ENCODE measurements at places on chromosomes 11 and 22. TPM values are rescaled to one million over a fixed set of nuclear protein-coding genes. Genes with fewer than 3 reads are reported as not detected.

Gene KRTAP5-10
- polyA plus RNA-seq, result not detected

Gene OSBP2
- polyA plus RNA-seq, result 0.66 TPM

DNA sequence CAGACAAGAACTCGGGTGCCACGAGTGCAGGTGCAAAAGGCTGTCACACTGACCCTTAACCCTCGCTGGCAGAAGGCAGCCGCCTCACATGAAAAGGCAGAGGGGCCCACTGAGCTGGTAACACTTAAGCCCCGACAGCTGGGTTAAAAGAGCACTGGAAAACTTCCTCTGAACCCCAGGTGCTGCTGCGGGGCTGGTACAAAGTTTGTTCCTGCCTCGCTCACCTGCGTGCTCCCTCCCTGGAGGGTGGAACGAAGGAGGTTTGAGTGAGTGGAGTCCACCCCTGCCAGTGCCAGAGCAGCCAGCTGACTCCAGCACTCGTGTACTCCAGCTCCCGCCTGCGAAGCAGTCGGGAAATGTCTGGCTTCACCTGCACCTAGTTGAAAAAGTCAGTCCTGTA is 12.6 kb downstream of the SULT4A1 start:
- no peak for DNase-seq

DNA sequence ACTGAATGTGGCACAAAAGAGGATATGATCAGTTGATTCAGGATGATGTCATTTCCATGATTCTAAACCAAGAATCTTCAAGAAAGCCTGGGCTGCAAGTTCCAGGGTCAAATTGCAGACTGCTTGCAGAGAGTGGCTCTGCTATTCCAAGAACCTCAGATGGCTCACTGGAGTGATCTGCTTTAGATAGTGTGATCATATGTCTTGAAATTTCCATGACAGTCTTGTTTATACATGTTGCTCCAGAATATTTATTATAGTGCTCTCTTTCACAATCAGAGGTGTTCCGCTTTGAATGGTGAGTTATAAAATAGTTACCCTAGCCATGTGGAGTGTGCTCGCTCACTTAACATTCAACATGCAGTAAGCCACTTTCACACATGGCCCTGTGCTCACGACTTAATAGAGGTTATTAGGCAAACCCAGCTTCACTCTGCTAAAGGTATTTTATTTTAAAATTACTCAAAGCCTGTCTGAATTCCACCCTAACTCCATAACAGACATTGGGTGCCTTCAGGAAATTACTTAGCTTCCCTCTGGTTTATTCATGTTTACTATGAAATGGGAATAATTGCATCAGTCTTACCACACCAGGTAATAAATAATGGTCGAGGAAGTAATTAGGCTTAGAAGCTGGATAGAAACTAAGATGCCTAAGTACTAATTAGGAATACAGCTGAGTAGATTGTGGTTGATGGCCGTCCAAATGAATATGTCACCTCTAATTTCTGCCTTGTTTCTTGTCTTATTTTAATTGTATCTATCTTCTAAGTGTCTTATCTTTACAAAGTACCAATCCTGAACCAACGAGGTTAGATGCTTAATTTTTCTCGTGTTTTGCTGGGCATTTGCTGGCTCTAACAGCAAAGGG is 187.9 kb downstream of the ETS1 start:
- DNase-seq, result no peak

DNA sequence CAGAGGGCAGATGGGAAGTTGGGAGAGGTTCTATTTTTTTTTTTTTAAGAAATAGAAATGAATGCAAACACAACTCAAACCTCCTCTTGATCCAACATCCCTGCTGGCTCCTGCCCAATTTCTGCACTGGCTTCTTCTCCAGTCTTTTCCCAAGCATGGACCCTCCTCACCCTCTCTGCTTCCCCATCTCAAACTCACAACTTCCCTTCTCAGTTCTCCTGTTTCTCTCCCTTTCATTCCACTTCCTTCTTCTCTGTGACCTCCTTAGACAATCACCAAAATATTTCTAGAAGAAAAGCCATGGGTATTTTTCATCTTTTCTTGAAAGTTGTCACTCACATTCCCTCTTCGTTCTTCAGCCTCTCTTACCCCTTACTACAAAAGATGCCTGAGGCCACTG is 85.2 kb upstream of the VPREB1 start:
- no peak for DNase-seq

Gene BDNF
- not detected for polyA plus RNA-seq

DNA sequence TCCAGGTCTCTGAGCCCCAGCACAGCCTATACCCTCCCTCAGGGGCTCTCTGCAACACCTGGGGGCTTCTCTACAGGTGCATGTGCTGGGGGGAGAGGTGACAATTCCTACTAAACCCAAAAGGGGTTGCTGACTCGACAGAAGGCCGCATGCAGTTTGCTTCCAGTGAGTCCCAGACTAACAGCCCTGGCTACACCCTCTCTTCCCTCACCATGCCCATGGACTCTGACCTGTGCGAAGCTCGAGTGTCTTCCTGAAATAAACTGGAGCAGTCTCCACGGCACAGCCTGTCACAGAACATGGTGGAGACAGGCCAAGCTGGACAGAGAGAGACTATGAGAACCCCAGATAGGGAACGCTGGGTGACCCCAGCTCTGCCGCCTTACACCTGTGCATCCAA is 16.6 kb downstream of the PLEKHA7 start:
- no peak for DNase-seq

DNA sequence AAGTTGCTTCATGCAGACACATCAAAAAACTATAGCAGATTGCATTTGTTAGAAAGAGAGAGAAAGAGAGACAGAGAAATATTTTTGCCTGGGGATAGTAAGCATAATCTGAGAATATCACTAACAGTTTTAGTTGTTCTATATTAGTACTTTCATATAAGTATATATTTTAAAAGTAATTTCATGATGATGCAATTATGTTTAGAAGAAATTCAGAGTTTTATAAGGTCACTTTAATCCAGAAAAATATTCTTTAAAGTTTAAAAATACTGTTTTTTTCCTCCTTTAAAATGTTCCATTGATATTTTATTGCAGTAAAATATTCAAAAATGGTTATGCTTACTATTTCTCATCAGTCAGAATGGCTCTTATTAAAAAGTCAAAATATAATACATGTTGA is 86.8 kb upstream of the MTMR2 start:
- DNase-seq, result no peak

Gene IL18
- polyA plus RNA-seq, result 0.45 TPM

Gene KREMEN1
- polyA plus RNA-seq, result not detected

- no peak for DNase-seq
These were observed 90.0 kb downstream of the BCR start for GRCh38 chr22:23270212-23270733.

Gene OR52N4
- 10.3 TPM for polyA plus RNA-seq

DNA sequence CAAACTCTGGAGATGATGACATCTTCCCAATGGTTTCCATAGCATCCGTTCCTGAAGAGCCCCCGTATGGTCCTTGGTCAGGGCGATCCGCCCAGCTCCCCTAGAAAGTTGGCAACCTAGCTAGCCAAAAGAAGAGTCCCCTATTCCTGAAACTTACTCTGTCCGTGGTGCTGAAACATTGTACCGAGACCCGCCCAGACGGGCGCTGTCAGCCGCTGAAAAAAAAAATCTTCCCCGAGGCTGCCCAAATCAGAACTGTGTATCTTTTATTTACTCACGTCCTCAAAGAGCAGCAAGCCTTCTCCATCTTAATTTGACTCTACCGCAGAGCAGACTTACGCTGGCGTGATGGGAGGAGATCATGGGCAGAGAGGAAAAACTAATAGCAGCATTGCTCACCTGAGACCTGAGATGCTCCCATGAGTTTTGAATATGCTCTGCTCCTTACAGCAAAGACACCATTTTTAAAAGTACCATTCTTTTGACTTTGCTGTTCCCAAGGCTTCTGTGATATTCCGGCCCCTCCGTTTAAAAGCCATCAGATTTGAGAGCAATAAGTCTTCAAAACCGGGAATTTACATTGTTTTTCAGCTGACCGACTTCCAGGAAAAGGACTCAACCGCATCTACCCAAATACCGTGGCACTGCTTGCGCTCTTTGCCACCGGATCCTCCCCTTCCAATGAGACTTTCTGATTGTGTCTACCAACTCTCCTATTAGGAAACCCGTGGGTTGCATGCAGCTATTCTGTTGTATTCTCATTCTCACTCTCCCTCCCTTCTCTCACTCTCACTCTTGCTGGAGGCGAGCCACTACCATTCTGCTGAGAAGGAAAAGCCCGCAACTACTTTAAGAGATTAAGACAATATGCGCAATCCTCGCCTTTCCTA is at the start of gene SLC17A6:
TSS of gene SLC17A6 (plus strand) at position 786 of the 890 bp plus-strand sequence. CDS start 153 bp downstream, outside the sequence.
- DNase-seq, result no peak

GRCh38 chr11:130209128-130209932 is 49.7 kb downstream of the ST14 start:
- no peak for DNase-seq

Gene CEP164
- polyA plus RNA-seq, result 31.5 TPM

DNA sequence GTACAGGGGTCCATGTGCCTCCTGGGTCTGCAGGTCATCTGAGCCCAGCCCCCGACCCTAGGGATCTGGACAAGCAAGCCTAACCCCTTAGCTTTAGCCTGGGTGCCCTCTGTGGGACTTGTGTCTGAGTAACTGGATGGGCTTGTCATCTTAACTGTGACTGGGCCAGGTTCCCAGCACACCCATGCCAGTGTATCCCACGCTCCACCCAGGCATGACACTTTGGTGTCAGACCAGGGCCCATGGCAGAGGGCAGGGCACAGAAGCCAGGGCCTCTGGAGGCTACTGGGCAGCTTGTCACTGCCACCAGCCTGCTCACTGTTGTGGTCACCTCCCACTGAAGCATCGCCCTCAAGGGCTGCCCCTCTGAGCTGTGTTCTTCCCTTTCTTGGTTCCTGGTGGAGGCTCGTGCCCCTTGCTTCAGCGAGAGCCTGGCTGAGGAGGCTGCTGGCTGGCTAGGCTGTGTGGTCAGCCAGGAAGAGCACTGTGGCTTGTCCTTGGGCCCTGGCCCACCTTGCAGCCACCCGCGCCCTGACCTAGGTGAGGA is 80.8 kb downstream of the ST3GAL4 start:
- no peak for DNase-seq

Gene DENND5A
- polyA plus RNA-seq, result 66.5 TPM

Gene C1QTNF5
- polyA plus RNA-seq, result not detected
